ENCODE measurements at places on chromosomes 2 and 18. TPM values are rescaled to one million over a fixed set of nuclear protein-coding genes. Genes with fewer than 3 reads are reported as not detected.

Gene GCFC2
- total RNA-seq, result 16.8 TPM

Gene GPD2
- 45.0 TPM for total RNA-seq

Gene SPHKAP
- total RNA-seq, result not detected

Gene UBE2E3
- total RNA-seq, result 55.1 TPM

Gene CFC1B
- total RNA-seq, result not detected

Gene PCARE
- total RNA-seq, result not detected

Gene C18orf32
- 14.8 TPM for total RNA-seq

Gene SCYGR6
- not detected for total RNA-seq

Gene LPIN1
- total RNA-seq, result 43.1 TPM

Gene LAMA1
- total RNA-seq, result 0.07 TPM

Gene AMER3
- not detected for total RNA-seq

Gene FRZB
- total RNA-seq, result not detected

Gene LTBP1
- total RNA-seq, result 41.9 TPM

Gene MAPK4
- not detected for total RNA-seq

GRCh38 chr2:240306185-240306584, 129.3 kb upstream of the GPC1 start:
- DNase-seq, result no peak

DNA sequence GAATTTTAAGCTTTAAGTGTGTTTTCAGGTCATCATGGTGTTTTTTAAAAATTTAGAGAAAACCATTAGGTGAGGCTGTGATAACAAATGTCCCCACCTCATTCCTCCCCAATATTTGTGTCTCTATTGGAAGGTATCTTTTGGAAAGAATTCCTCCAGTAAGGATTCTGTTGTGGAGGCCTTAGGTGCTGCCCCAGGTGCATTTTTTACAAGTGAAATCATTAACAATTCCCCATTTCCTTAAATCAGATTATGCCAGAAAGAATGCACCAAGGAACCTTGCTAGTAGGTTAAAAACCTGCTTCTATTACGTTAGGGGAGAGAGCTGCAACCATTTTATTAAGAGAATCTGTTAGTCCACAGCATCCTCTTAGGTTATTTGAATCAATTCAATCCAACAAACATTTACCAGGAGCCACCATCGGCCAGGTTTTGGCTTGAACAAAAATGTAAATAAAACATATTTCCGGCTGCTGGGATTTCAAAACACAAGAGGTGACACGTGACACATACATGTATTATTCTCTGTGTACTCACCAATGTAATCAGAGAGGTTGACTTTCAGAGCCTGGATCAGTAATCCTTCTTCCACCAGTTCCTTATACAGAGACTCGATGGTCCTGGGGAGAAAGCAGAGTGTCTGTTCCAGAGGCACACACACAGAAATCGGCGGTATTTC, 112.5 kb upstream of the ASB18 start:
- no peak for DNase-seq

DNA sequence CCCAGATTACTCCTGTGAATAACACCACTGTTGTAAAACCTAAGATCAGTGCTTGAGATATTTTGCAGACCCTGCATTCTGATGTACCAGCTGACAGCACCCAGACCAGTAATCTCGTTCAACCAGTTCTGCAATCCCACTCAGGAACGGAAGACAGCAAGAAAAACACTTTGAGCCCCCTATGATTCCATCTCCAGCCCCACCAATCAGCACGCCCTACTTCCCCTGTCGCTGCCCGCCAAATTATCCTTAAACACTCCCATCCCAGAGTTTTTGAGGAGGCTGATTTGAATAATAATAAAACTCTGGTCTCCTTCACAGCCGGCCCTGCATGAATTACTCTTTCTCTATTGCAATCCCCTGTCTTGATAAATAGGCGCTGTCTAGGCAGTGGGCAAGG, 173.9 kb upstream of the CDH2 start:
- DNase-seq, result no peak

GRCh38 chr2:239569401-239570090, 168.7 kb upstream of the HDAC4 start:
- no peak for DNase-seq

DNA sequence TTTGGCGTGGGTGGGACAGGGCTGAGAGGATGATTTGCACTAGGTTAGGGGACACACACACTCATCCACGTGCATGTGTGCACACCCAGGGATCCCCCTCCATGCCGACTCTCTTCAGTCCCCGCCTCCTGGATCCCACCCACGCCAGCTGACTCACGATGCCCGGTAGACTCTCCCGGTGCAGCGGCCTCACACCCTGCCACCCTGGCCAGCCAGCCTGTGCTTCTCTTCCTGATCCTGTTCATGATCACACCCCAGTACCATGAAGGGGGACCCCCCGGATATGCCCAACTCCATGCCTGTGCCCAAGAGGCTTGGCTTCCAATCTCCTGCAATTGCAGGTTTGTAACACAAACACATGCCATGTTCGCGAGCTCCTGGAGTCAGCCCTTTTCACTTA, 157.8 kb upstream of the HDAC4 start:
- no peak for DNase-seq

DNA sequence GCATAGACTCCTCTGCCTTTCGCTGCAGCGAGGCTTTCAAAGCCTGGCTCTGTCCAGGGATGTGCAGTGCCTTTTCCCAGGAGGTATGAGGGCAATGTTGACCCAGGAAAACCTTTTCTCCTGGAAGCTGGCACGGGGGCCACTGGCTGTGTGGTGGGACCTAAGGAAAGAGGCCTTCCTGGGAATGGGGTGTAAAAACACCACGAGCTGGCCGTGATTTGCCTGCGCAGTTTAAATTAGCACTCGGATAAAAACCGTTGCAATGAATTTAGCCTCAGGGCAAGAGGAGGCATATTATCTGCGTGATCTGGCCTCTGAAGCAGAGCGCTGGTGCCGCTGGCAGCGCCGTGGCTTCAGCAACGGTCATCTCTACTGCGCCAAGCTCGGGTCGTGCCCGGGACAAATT, 3.0 kb downstream of the OSR1 start:
- no peak for DNase-seq

DNA sequence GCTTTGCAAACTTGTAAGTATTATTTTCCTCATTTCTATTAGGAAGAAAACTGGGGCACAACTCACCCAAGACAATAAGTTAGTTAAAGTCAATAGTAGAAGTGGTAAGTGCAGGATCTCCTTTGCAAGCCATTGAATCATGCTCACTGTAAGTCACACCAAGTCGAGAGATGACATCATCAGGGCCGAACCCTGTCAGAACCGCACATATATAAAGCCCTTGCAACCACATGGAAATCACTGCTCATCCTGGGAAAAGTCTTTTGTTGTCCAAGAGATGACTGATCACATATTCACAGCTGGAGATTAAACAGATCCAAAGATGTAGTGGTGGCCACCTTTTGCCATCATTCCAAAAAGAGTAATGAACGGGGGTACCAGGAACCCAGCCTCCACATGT, 484.8 kb upstream of the ID2 start:
- DNase-seq, result no peak

- DNase-seq, result no peak
These were observed 21.5 kb downstream of the MPPE1 start for GRCh38 chr18:11886577-11887110.

DNA sequence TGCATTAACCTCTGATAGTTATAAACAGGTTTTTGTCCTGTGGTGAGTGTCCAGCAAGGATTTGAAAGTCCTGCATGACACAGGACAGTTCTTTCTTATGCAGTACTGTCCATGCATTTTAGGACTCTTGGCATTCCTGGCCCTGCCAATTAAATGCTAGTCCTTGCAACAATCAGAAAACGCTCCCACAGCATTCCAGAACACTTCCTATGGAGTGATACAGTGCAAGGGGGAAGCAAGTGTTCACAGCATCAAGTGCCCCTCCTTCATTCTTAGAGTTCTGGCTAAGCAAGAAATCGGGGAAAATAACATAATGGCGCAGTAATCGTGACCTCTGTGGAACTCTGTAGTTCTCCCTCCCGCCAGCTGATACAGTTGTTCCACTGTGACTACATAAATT, 62.9 kb downstream of the ARHGAP28 start:
- no peak for DNase-seq

DNA sequence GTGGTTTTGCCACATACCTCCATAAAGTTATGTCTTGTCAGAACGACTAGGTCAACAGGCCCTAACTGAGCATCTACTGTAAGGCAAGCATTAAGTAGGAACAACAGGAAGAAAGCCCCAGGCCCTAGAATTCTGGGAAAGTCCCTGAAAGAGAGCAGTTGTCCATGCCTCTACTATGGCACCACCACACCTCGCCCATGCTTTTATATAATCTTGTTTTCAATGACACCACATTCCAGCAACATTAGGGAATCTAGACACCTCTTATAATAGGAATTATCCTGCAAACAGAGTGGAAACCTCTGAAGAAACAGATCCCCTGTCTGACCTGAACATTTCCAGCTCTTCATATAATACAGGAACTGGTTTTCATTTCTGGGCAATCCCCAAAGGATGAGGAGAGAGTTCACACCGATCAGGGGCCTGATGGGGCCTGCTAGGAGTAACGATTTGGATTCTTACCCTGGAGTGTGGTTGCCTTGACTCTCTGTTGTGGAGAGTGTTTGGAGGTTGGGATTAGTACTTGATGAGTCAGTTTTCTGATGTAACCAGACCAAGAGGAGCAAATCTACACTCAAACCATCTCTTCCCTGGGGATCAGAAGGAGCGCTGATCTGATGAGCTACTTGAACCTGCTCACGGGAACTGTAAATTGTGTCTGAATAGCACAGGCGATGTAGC, 31.9 kb upstream of the CEP68 start:
- no peak for DNase-seq

- no peak for DNase-seq
These were observed 80.9 kb upstream of the TSPYL6 start for GRCh38 chr2:54336977-54337255.

- DNase-seq, result no peak
These were observed 32.1 kb downstream of the PSMD1 start for GRCh38 chr2:231088754-231089153.

DNA sequence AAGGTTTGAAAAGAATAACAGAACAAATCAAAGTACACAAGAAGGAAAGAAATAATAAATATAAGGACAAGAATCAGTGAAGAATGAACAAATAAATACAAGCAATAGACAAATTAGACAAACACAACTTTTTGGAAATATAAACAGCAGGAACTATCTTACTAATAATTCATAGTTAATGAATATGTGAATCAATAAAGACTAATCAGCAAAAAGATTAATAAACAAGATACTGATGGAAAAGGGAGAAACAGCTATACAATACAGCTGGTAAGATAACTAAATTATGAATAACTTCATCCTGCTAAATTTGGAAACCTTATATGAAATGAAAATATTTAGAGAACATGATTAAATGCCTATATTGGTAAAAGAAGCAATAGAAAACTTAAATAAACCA, 193.6 kb upstream of the SPRED2 start:
- no peak for DNase-seq

DNA sequence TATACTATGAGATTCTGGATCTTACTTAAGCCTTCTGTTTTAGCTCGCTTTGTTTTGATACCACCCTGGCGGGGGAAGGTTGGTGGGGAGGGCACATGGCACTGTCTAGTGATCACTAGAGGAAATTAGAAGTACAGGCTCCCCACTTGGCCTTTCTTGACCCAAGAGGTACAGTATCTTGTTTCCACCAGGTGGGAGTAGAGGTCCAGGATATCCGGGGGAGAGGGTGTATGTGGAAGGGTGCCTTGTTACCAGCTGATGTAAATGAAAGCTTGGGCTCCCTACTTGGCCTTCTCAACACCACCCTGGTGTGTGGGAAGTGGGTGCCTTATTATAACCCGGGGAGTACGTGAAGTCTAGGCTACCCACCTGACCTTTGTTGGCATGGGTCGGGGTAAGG, 7.5 kb downstream of the GALNT1 start:
- no peak for DNase-seq

GRCh38 chr18:80176334-80177073, 67.4 kb downstream of the ADNP2 start:
- DNase-seq, result no peak

- DNase-seq, result no peak
These were observed 998.0 kb upstream of the FANCL start for GRCh38 chr2:59239146-59239545.

GRCh38 chr2:229572507-229573271, 141.7 kb downstream of the DNER start:
- DNase-seq, result no peak

- DNase-seq, result no peak
These were observed 24.9 kb downstream of the MYO7B start for GRCh38 chr2:127560201-127560930.

DNA sequence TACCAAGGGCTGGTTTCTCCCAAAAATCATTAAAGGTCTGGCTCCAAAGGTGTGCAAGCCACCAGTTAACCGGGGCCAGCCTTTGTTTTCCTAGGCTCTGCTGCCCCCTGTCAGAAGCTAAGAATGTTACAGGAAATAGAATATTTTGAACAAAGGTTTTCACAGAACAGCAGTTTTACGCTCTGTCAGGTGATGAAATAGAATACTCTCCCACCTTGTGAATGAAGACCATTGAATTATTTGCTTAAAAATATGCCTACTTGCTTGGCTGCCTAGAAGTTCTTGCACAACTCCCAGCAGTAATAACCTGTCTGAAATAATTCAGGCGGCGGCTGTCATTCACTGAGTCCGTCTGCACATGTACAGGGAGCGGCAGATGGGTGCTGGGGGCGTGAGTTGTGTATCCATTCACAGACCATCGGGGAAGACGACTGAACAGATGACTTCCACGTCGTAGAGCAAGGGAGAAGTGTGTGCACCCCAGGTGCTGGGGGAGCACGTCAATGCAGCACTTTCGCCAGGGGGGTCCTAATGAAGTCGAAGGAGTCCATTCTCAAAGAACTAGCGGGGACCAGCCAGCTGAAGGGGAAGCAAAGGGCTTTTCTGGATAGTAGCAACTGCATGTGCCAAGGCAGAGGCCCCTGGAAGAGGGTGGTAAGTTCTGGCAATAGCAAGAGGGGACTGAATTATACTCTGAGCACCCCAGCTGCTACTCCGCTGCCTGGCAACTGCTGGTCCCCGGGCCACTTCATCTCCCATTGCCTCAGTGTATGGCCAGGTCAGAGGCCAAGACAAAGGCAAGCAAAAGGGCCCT, 56.1 kb downstream of the SF3B1 start:
- DNase-seq, result no peak

DNA sequence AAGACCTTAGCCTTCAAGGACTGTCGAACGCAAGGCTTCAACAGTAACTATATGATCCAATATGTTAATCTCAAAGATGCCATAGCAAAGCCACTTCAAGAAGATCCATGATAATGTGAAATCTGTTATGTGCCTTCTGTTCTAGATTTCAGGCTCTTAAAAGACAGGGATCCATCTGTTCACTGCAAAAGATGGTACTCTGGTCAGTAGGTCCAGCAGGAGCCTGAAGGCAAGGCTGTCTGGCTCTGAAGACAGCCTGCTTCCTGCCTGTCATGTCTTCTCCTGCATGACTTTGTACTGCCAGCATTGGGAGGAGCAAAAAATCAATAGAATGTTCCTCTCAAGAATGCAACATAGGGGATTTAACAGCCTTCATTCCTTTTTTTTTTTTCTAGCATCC, 270.8 kb upstream of the PARD3B start:
- no peak for DNase-seq

- DNase-seq, result no peak
These were observed 65.3 kb downstream of the MYO3B start for GRCh38 chr2:170243118-170243837.

GRCh38 chr2:8418721-8419120, 263.1 kb upstream of the ID2 start:
- DNase-seq, result no peak
